NCI-H2029 treated with DMSO at 0.1 percent for 48 hours (cell line): ENCODE measurements at places on chromosomes 16 and 17.

DNA sequence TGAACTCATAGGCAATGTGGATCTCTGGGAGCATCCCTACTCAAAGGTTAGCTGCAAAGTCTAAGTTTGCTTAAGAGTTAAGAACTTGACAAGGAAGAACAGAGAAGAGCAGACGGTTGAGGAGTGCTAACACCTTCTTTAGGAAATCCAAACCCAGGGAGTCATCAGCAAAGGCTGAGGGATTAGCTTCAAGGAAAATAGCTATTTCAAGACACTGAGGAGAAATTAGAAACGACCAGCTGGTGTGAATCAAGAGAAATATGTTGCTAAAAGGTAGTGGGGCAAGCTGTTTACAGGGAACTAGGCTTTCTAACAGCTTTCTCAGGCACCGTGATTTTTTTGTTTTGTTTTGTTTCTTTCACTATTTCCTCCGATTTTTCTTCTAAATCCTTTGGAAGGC, 90.7 kb downstream of the CDH8 start:
- no peak for DNase-seq

DNA sequence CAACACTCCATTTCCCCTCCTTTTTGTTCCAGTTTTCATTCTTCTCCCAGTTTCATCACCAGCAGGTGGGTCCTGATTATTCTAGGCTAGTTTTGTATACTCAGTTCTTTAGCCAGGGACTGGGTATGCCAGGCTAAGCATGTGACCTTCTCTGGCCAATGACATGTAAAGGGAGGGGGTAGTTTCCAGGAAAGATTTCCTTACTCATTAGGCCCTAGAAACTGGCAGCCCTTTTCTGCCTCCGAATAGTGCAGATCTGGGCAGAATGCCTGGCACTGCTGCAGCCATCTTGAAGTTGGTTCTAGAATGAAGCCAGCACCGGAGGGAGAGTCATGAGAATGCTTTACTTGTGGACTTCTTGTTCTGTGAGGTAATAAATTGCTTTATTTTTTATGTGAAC, 126.9 kb upstream of the AXIN2 start:
- DNase-seq, result no peak

- DNase-seq, result no peak
These were observed 35.0 kb downstream of the NOS2 start for GRCh38 chr17:27765353-27765752.

DNA sequence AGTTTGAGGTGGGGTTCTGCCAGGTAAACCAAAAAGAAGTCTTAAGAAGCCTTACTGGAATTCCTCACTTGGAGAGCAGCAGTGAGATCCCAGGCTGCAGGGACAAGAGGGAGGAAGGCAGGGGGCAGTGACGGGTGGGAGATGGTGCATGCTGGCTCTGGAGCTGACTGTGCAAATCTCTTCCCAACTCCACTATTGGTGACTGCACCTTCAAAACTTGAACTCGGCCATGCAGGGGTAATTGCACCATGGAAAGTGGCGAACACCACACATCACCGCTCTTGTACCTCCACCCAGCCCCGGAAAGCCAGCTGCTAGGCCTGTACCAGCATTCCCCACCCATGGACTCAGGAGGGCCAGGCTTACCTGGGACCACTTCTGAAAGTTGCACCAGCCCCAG, 51.4 kb upstream of the CDR2 start:
- DNase-seq, result no peak

GRCh38 chr16:83068686-83069085, 441.9 kb downstream of the CDH13 start:
- DNase-seq, result no peak

DNA sequence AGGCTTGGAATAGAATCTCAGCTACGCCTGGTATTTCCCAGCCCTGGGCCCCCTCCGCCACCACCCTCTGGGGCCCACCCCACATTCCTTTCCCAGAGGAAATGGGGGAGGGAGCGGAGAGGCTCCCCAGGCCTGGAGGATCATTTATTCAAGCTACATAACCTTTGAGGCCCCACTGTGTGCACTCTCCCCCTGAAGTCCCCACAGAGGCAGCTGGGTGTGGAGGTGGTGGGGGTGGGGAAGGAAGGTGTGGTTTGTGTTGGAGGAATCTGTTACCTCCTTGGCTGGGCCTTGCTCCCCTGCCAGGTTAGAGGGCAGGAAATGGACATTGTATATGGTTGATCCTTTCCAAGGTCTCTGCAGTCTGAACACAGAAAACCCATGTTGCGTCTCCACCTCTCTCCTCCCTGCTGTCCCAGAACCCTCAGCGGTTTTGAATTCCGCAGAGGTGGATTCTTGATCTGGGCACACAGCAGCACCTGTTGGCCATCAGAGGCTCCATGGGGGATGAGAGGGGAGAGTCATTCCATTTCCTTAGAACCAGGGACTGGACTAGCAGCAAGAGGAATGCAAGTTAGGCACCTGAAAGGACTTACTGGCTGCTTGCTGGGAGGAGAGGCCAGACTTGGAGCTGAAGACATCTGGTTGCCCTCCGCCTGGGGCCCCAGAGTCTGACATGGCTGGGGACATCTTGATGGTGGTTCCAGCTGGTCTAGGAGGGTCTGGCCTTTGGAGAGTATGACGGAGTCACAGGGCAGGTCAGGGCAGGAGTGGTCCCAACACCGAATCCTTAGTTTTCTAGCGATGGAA, 23.0 kb downstream of the ARHGAP23 start:
- no peak for DNase-seq

DNA sequence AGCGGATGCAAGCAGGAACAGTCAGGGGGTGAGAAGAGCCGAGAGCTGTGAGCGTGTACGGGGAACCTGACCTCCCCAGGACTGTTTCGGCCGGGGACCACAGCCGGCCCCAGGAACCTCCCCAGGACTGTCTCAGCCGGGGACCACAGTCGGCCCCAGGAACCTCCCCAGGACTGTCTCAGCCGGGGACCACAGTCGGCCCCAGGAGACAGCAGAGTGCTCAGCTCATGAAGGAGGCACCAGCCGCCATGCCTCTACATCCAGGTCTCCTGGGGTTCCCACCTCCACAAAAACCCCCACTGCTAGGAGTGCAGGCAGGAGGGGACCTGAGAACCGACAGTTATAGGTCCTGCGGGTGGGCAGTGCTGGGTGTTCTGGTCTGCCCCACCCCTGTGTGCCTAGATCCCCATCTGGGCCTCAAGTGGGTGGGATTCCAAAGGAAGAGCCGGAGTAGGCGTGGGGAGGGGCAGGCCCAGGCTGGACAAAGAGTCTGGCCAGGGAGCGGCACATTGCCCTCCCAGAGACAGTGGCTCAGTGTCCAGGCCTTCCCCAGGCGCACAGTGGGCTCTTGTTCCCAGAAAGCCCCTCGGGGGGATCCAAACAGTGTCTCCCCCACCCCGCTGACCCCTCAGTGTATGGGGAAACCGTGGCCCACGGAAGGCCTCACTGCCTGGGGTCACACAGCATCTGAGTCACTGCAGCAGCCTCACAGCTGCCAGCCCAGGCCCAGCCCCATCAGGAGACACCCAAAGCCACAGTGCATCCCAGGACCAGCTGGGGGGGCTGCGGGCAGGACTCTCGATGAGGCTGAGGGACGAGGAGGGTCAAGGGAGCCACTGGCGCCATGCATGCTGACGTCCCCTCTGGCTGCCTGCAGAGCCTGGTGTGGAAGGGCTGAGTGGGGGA, 4.3 kb downstream of the RHBDF1 start:
- no peak for DNase-seq

DNA sequence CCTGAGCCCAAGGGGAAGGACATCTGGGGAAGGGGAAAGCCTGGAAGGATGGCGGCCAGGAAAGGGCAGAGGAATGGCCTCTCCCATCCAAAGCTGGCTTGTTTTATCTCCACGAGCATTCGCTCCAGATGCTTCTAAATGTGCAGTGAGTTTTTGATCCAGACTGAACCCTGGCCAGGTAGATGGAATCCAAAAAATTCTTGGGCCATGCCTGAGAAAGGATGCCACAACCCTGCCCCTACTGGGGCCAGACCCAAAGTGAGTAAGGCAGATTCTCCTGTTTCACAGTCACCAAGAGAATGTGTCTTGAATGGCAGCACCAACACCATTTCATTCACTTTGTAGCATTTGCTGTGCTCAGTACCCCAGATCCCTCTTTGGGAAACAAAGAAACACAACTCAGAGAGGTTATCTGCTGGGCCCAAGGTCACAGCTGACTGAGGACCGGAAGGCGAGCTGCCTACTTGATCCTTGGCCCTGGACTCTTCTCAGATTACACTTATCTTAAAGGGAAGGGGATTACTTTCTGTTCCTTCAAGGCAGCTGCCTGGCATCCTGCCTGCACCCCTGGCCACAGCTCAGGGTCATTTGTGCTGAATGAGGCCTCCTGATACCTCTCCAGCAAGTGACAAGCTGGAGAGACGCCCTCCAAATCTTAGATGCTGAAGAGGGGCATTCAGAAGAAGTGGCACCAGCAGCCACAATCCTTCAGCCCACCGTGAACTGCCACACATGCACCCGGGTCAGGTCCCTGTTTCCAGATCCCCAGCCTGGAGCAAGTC, 3.6 kb downstream of the LRRC75A start:
- no peak for DNase-seq

DNA sequence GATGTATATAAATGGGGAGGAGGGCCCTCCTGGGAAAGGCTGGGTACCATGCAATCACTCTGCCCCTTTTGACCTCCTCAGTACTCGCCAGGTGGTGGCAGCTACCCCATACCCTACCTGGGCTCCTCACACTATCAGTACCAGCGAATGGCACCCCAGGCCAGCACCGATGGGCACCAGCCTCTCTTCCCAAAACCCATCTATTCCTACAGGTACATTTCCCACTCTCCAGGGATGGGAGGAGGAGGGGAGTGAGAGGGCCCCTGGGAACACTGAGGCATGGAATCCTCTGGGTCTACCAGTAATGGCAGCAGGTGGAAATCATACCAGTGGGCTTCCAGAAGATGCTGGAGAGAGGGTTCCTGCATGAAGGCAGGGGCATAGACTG, 22.9 kb downstream of the FOXN1 start:
- DNase-seq, result no peak

GRCh38 chr16:2484898-2485508, 10.1 kb downstream of the TBC1D24 start:
- no peak for DNase-seq

GRCh38 chr16:4404247-4404966, 12.0 kb downstream of the CORO7 start:
- DNase-seq, result no peak

DNA sequence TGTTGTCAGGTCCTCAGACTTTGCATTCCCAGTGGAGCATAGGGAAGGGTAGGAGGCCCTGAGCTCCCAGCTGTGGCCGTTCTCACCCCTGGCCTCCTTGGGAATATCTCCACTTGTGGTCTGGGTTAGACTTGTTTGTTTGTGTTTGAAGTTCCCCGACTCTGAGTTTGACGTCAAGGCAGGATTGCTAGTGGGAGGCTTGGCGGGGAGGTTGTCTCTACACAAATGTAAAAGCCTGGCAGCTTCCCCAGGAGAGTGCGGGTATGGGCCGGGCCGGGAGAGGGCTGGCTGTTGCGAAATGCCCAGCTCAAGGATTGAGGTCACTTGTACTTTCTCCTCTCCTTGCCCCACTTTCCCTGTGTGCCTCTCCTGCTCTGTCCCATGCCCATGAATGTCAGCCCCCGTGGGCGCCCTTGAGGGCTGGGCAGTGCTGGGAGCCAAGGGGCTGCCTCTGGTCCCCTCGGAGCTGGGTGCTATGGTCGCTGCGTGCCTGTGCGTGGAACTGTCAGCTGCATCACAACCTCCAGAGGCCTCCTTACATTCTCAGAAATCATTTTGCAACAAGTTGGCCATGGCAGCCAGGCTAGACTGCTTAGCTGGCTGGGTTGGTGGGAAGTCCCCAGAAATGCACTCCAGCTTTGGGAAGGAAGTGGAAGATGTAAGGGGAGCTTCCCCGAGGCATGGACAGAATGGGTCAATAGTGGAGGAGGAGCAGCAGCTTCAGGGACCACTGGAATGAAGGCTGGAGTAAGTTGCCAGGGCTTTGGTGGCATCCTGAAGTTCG, 84.3 kb downstream of the KSR1 start:
- DNase-seq, result no peak

DNA sequence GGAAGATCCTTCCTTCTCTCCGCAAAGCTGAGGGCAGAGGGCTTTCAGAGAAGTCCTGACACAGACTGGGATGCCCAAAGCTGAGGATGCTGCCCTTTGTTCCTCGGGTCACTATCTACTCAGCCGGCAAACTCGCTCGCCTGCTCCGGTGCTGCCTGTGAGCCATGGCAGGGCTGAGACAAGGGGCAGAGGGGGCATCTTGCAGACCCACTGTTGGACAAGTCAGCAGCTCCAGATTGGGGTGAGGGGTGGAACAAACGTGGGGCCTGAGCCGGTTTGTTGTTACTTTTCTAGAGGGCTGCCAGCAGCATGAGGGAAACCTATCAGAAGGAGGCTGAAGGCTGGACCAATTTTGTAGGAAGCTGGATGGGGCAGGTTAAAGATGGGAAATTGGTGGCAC, 47.1 kb upstream of the PIK3R6 start:
- no peak for DNase-seq

- DNase-seq, result no peak
These were observed 52.8 kb downstream of the SDK2 start for GRCh38 chr17:73591296-73592078.

- DNase-seq, result no peak
These were observed 21.0 kb downstream of the VASN start for GRCh38 chr16:4392382-4393239.

DNA sequence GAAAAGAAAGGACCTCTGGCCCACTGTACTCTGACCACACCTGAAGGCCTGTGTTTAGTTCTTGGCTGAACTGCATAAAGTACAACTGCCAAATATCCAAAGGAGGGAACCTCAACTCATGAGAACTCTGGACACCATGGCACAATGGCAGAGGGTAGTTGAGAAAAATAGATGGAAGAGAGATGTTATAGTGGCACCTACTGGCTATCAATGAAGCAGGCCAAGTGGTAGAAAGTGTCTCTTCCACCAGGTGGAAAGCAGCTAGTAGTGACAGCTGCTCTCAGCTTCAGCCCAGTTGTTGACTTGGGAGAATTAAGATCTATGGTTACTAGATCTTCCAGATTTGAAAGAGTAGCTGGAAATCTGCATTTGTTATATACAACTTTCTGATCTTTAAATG, 3.2 kb downstream of the MED31 start:
- no peak for DNase-seq

- DNase-seq, result no peak
These were observed 395.5 kb downstream of the TMEM114 start for GRCh38 chr16:8194794-8195193.

GRCh38 chr17:5838661-5839300, 231.4 kb upstream of the WSCD1 start:
- DNase-seq, result no peak

GRCh38 chr17:80920441-80920840, 71.2 kb upstream of the CHMP6 start:
- DNase-seq, result no peak

- no peak for DNase-seq
These were observed 336.9 kb downstream of the SOX9 start for GRCh38 chr17:72457712-72458111.

DNA sequence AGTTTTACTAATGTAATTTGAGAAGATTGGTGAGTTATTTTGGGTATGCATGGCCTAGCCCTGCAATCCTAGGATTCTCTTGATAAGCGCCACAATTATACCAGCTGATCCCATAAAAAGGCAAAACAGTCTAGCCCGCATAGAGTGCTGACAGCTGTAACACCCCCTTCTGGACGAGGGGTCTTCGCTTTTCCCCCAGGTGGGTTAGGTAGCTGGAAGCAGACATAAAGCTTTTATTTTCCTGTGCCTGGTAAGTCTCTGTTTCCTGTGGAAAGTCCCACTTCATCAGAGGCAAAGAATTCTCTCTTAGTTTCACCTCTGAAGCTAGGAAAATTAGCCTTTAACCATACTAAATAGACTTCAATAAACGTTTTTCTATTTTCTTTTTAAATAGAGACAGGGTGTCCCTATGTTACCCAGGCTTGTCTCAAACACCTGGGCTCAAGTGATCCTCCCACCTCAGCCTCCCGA, 108.3 kb downstream of the YPEL2 start:
- DNase-seq, result no peak

- no peak for DNase-seq
These were observed 238.1 kb upstream of the MAF start for GRCh38 chr16:79838496-79839259.
